Fibroblast of skin of left biceps (primary cell): ENCODE measurements at places on chromosomes 1 and 21.

- no peak for DNase-seq
Observed at GRCh38 chr1:28258628-28259251, 578 bp upstream of the SESN2 start.

DNA sequence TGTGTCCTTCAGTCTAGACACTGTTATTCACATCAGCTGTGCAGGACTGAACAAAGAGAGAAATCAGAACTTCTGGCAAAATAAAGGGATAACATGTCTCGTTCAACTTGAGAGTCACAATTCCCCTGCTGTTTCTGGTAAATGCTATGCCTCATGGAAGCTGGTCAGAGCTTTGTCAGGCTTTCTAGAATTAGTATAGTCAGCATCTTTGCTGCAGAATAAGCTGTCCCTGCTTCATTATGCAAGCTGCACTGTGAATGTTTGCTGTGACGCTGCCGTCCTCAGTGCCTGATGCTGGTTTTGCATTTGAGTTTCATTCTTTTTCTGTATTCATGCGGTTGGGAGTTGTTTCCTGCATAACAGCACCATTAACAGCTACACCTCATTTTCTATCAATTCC is 96.4 kb upstream of the KCNJ6 start:
- DNase-seq: no peak

- DNase-seq: no peak
Observed at GRCh38 chr21:34988625-34989024, 60.5 kb downstream of the RUNX1 start.

DNA sequence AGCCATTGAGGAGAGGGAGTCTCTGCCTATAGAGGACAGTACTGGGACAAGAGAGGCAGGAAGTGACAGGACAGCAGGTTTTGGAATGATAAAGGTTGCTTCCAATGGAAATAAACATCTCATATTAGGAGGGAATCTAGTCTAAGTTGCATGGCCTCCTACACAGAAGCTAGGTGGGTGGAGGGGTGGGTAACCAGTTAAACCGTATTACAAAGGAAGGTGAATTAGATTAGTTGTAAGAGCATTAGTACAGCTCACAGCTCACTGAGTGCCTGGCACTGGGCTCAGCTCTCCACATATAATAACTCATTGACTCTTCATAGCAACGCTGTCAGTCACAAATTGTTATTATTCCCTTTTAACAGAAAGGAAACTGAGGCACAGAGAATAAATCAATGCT is 468.1 kb downstream of the PTPRU start:
- no peak for DNase-seq

- DNase-seq: no peak
Observed at GRCh38 chr1:13540866-13541265, 27.1 kb upstream of the LRRC38 start.

DNA sequence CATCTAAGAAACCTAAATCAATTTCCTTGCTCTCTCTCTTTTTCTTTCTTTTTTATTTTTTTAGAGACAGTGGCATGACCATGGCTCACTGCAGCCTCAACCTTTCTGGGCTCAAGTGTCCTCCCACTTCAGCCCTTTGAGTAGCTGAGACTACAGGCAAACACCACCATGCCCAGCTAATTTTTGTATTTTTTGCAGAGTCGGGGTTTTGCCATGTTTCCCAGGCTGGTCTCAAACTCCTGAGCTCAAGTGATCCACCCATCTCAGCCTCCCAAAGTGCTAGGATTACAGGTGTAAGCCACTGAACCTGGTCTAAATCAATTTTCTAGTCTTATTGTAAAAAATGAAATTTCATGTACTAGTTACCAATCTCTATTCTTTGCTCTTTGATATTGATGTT is 108.9 kb downstream of the LHX8 start:
- no peak for DNase-seq

- no peak for DNase-seq
Observed at GRCh38 chr1:183424691-183425090, 6.5 kb upstream of the NMNAT2 start.

- no peak for DNase-seq
Observed at GRCh38 chr1:7261490-7261889, 476.2 kb downstream of the CAMTA1 start.

DNA sequence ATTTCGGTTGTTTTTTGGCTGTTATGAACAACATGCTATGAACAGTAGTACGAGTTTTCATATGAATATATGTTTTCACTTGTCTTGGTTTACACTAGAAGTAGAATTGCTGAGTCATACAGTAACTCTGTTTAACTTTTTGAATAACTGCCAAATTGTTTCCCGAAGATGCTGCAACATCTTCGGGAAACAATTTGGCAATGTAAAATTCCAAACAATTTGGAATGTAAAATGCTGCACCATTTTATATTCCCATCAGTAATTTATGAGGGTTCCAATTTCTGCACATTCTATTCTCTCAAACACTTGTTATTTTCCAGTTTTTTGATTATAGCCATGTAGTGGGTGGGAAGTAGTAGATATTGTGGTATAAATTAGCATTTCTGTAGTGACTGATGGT is 11.6 kb downstream of the PCBP3 start:
- peak; percentile 73 for DNase-seq

DNA sequence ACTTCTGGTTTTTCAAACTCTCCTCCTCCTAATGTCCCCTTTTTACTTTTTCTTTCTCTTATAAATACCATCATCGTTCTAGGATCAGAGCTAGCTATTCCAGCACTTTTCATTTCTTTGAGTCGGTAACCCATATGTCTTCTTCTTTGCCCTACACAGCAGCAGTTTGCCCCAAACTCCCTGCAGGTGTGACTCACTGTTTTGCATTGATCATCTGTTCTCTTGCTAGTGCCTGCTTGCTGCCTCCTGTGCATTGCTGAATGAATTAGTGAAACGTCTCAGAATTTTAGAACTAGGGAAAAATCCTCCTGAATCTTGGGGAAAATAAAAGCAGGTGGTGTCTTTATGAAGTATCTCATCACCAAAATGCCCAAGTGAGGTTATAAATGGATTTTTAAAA is 21.7 kb downstream of the KCNK2 start:
- no peak for DNase-seq

- DNase-seq: no peak
Observed at GRCh38 chr21:43652616-43653015, 6.7 kb downstream of the HSF2BP start.

DNA sequence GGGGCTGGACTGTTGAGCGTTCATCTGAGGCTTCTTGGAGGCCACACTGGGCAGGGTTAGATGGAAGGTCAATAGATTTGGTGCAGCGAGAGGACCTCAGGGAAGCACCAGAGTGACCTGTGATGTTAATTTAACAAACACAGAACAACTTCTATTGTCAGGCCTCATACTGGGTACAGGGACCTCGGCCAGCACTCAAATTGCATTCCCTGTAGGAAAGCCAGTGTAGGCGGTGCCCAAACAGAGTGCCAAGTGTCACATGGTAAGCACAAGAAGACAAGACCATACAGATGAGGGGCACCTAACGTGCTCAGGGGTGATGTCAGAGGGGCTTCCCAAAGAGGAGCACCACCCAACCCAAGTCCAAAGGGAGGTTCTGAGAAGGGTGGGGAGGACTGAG is 1.3 kb downstream of the TMEM269 start:
- no peak for DNase-seq

- peak; percentile 20 for DNase-seq
Observed at GRCh38 chr1:101293461-101294051, 56.7 kb downstream of the S1PR1 start.

- peak; percentile 24 for DNase-seq
Observed at GRCh38 chr1:215146240-215146975, 63.9 kb downstream of the KCNK2 start.

- no peak for DNase-seq
Observed at GRCh38 chr1:202688401-202688800, 21.9 kb downstream of the SYT2 start.

DNA sequence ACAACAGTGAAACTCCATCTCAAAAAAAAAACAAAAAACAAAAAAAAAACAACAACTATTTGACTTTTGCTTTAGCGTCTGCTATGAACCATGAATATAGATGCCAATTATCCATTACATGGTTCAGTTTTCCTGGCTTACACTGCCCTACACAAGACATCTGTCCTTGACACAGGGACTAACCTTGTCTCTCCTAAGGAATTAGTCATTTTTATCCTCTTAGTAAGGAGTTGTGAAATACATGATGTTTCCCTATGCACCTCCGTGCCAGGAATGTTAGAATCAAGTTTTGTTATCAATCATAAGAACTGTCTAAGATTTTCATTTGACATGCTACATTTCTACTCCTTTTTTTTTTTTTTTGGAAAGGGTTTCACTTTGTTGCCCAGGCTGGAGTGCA is 241.8 kb downstream of the KIF26B start:
- DNase-seq: no peak

GRCh38 chr1:234253732-234254131 is 119.5 kb upstream of the COA6 start:
- no peak for DNase-seq

DNA sequence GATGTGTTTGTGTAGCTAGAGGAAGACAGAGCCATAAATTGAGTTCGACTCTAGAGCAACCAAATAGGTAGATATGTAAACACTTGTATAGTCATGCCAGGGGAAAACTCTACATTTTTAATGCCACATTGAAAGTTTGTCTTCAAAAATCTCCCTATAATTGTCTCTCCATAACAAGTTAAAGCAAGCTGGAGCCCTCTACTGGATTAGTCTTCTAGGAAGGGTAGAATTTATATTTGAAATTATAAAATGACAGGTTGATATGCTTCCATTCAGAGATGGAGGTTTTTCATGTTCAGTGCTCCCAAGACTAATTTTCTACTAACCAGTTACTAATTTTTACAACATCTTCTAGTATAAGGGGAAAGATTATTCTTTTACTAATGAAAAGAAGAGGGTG is 13.1 kb upstream of the COL24A1 start:
- DNase-seq: no peak

GRCh38 chr1:51268634-51269033 is 32.6 kb downstream of the RNF11 start:
- no peak for DNase-seq

DNA sequence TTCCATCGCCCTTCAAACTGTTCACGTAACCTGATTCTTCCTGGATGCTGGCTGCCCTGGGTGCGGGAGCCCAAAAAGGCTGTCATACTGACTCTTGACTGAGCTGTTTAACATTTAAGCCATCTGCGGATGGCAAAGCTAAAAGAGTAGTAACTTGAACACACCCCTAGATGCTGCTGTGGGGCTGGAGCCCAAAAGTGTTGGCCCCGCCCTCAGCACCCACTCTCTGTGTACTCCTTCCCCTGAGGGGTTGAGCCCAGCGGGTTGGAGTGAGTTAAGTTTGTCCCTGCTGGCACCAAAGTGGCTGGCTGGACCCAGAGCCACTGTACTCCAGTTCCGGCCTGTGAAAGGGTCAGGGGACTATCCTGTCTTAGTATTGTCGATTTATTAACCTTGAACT is 640.6 kb downstream of the PTPRU start:
- DNase-seq: no peak

DNA sequence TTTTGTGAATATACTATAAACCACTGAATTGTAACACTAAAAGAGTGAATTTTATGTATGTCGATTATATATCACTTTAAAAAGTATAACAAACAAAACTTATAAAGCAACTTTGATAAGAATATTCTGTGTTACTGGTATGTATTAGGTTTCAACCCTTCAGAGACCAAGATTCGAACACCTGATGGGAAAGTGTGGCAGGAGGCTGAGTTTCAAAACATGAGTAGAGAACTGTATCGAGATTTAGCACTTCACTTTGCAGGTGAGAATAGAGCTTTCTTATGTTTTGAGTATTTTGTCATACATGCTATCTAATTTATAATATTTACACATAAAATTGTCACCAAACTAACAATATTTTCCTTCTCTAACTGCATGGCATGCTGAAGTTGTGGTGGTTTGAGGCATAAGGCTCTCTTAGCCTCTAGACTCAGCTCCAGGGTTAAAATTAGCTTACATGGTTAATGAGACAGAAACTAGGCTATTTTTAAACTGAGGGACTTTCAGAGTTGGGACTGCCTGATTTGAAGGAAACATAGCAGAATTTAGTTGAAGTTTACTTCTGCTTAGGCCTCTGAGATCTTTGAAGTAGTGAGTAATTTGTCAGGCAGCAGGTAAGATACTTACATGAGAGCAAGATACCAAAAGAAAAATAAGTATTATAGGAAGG is 48.6 kb downstream of the CEP350 start:
- no peak for DNase-seq

- no peak for DNase-seq
Observed at GRCh38 chr1:204172404-204173029, 6.4 kb upstream of the REN start.
